ENCODE measurements at places on chromosomes 11 and 22.

DNA sequence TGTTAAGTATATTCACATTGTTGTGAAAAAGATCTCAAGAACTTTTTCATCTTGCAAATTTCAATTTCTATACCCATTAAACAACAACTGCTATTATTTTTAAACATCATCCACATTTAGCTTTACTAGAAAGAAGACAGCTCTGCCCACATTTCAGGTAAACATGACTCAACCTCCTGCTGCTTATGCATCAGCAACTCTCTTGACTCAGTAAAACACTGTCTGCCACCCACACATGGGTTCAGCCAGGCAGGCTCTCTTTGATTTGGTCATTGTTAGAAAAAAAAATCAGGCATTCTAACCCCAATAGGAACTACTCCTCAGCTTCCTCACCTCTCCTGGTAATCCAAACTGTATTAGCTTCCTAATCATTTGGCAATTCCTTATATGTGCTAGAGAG lies 5.1 kb upstream of the ENDOD1 start:
- peak; percentile 23 for DNase-seq

GRCh38 chr22:49324527-49325491 lies 502.9 kb downstream of the BRD1 start:
- no peak for DNase-seq

DNA sequence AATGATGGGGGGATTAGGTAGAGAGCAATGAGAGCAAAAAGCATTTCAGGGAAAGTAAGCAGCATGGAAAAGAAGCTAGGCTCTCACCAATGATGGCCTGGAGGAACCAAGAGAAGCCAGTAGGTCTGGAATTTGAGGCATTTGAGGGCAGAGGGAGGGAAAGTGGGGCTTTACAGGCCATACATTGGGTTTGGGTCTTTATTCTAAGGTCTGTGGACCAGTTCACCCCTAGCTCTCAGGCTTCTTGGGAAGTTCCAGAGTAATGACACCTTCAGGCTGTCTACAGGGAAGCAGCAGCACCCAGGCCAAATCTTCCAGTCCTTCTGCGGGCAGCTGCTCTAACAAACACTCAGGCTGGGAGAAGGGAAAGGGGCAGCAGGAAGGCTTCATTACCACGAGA lies 29.4 kb downstream of the ARFGAP2 start:
- no peak for DNase-seq

GRCh38 chr11:125224391-125225021 lies 60.0 kb downstream of the PKNOX2 start:
- peak; percentile 59 for DNase-seq

- no peak for DNase-seq
These were observed 609.3 kb upstream of the CCDC90B start for GRCh38 chr11:83895516-83895915.

GRCh38 chr11:74345420-74345819 lies 34.0 kb upstream of the P4HA3 start:
- no peak for DNase-seq

GRCh38 chr11:23252426-23252825 lies 392.2 kb upstream of the CCDC179 start:
- DNase-seq = no peak

- no peak for DNase-seq
These were observed 72.4 kb downstream of the DSCAML1 start for GRCh38 chr11:117724621-117725020.

GRCh38 chr11:67584205-67584880 lies 731 bp downstream of the GSTP1 start:
- peak; percentile 75 for DNase-seq

- DNase-seq = peak; percentile 100
These were observed 188.9 kb downstream of the MYO18B start for GRCh38 chr22:25930788-25931310.

DNA sequence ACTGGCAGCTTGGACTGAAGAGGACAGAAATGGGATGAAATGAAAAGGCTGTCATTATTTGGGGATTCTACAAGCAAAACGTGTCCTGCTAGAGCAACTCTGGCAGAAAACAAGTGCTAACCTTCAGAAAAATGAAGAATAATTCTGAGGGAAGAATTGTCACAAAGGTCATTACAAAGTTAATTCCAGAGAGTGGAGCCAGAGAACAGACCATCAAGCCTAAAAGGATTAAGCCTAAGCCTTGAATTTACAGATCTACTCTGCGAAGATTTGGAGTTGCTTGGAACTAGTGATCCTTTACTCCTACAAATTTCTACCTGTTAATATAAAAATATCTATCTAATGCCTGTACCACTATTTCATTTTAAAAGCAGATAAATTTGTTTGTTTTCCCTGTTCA lies 1077.3 kb upstream of the CNTN5 start:
- DNase-seq = no peak

- DNase-seq = no peak
These were observed 10.5 kb downstream of the KIAA0930 start for GRCh38 chr22:45230026-45230721.

- no peak for DNase-seq
These were observed 798.1 kb downstream of the OPCML start for GRCh38 chr11:132734217-132734616.

DNA sequence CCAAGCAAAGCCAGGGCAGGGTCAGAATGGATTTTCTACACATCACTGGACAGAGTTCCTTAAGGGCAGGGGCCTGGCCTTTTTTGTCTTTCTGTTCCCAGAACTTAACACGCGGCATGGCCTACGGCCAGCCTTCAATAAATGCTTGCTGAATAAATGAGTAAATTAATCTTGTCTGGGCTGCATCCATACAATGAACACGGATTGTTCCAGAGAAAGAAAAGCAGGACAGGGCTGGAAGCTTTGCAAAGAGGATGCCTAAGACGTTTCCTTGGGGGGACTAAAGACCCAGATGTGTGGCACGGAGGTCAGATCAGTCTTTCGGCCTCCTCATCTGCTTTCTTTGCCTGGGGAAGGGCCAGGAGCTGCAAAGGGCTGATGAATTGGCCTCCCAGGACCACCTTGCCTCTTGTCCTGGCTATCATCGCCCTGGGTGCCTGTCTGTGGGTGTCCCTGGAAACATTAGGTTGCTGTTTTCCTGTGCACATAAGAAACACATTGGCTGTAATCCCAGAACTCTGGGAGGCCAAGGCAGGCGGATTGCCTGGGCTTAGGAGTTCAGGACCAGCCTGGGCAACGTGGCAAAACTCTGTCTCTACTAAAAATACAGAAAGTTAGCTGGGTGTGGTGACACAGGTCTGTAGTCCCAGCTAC lies 20.8 kb upstream of the RFPL3 start:
- no peak for DNase-seq

GRCh38 chr22:36220451-36220921 lies 18.8 kb downstream of the APOL2 start:
- peak; percentile 92 for DNase-seq

DNA sequence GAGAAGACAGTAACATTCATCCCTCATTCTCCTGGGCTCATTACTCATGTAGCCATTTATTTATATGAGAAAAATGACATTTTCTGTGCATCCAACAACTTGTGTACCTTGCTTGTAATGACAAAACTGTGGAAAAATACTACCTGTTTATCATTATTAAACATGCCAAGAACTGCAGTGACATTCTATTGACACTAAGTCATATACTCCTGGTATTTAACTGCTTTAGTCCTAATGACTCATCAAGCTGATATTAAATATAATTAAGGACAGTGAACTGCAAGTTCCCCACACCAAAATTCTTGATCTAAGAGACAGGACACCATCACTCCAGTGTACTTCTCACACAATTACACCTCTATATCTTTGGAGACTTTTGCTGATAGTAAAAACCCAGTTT lies 1328.7 kb upstream of the RAG2 start:
- no peak for DNase-seq

- no peak for DNase-seq
These were observed 18.9 kb upstream of the TMEM121B start for GRCh38 chr22:17140022-17140421.

DNA sequence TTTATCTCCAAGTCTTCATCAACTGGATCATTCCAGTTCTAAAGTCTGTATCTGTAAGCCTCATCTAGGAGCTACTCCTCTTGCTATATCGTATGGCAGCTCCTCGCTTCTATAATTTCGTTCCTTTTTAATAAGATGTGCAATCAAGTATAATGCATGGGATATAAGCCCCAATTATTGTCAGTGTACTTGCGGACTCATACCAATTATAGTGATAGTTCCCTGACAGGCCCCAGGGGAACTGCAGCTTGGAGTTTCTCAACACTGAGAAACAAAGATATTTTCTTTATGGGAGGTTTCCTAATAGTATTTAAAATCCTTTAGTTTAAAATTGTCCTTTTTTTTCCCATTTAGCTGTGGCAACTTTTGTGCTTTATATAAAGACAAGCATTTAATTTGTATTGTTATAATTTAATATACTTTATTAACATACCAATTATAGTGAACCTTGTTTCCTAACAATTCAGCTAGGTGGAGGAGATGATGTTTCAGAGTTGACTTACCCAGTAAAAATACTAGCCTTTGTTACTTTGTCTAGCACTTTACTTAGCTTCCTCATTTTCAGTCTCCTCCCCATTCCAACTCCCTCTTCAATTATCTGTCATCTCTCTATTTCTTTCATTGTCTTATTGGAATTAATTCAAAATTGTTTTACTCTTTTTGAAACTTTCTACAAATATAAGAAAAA lies 25.3 kb upstream of the DDX17 start:
- peak; percentile 11 for DNase-seq

GRCh38 chr11:123578778-123579481 lies 75.5 kb downstream of the SCN3B start:
- no peak for DNase-seq

- DNase-seq = no peak
These were observed 35.6 kb downstream of the ETS1 start for GRCh38 chr11:128551611-128552335.

- peak; percentile 83 for DNase-seq
These were observed 15.0 kb upstream of the RTN4R start for GRCh38 chr22:20282901-20283673.

GRCh38 chr11:68002575-68002937 lies 1.3 kb downstream of the UNC93B1 start:
- DNase-seq = no peak

DNA sequence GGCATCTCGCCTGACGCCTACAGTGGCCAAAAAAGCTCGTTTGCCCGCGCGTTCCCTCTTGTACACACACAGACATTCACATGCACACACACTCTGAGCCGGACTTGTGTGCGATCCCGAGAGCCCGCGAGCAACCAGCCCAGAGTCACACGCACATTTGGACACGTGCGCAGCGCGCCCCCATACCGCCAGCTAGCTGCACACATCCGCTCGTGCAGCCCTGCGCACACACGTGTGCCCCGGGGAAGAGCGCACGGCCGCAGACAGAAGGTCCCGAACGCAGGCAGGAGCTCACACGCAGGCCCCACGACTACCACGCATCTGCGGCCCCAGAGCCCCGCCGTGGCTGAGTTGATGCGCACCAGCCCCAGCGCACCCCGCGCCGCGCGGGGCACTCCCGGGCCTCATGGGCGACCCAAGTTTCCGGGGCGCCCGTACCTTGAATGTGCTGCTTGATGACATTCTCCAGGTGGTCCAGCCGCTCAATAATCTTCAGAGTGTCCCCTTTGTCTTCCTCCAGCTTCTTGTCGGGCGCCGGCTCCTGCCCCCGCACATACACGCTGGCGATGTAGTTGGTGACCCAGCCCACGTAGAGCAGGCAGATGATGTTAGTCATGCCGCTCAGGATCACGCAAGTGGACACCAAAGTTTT lies 758 bp downstream of the GALNT18 start:
- peak; percentile 76 for DNase-seq

GRCh38 chr22:26890870-26891269 lies 233.5 kb downstream of the MIAT start:
- peak; percentile 8 for DNase-seq

DNA sequence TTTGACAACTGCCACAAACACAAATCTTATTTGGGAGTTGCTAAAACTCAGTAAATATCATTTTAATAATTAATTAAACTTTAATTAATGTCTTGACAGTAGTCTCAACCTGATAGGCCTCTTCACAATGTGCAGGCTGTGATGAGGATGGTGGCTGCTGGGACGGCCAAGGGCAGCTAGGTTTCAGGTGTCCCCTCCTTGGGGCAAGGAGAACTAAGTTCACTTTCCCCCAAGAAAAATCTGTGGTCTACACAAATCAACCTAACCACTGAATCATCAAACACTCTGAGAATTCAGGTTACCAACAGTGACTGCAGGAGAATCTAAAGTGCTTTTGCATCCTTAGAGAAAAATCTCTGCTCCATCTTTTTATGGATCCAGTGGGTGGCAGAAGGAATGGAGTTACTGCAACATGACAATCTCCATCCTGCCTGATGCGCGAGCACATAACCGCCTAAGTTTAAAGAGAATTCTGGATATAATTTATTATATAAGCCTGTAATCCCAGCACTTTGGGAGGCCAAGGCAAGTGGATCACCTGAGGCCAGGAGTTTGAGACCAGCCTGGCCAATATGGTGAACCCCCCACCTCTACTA lies 289.7 kb downstream of the KIRREL3 start:
- no peak for DNase-seq

DNA sequence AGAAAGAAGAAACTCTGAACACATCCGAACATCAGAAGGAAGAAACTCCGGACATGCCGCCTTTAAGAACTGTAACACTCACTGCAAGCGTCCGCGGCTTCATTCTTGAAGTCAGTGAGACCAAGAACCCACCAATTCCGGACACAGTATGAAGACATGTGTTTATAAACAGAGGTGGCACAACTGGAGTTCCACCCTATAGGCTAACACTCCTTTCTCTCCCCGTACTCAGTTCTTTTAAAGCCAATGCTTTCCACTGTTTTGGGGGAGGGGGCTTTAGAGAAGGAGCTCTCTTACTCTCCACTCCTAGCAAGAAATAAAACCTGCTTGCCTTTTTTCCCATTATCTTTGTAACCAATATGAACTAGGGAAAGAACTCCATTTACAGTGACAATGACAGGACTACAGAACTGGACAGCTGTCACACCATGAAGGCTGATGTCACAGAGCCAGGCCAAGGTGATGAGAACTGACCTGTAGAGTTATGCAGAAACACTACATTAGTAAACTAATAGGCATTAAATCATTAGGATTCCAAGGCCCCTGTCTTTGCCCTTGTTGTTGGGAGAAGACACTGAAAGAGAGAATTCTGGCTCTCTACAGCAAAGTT lies 733 bp downstream of the TRIM5 start:
- DNase-seq = no peak

DNA sequence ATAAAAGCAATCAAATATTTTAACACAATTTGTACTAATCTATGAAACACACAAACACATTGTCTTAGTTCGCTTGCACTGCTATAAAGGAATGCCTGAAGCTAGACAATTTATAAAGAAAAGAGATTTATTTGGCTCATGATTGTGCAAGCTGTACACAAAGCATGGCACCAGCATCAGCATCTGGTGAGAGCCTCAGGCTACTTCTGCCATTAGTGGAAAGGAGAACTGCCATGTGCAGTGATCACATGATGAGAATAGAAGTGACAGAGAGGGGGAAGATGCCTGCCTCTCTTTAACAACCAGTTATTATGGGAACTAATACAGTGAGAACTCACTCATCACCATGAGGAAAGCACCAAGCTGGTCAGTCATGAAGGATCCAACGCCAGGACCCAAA lies 105.1 kb downstream of the GUCY1A2 start:
- DNase-seq = peak; percentile 75

DNA sequence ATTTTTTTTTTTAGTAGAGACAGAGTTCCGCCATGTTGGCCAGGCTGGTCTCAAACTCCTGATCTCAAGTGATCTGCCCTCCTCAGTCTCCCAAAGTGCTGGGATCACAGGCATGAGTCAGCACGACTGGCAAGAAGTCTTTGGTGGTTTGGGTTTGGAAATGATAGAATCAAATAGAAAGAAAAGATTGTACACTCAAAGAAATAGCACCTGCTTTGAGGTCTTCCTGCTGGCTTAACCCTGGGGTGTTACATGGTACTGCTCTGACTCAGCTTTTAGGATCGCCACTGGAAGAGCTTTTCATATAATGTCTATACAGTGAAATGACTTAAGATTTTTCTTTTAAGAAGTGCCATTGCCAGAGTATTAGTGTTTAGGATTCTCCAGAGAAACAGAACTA lies 50.2 kb downstream of the JAM3 start:
- DNase-seq = no peak

All from NCI-H69 (cell line).